Activated T-cell treated with anti-CD3 and anti-CD28 coated beads, Interleukin-2, amount 50 U/mL, for 1 hour (primary cell): ENCODE measurements at places on chromosomes 7 and 10.
A peak's percentile ranks its signal among the peaks of the same experiment; 100 is the strongest.

GRCh38 chr7:156732091-156732625 lies 91.6 kb downstream of the RNF32 start:
- no peak for DNase-seq

GRCh38 chr10:12771981-12772760 lies 229.3 kb downstream of the CCDC3 start:
- no peak for DNase-seq

DNA sequence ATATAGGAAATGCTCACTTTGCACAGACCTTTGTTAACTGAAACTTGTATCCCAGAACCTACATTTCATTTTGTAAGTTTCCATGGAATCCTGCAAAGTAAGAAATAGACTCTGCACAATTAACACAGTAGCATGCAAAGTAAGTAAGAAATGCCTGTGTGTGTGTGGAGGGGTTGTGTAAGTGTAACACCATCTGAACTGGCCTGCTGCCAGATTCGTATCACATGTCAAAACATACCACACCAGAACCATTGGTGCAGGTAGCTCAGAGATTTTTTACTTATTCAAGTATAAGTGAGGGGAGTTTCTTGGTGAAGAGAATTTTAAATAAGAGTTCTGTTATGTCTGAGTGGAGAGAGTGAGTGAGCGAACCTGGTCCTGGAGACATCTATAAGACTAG lies 17.9 kb upstream of the DDX21 start:
- no peak for DNase-seq

GRCh38 chr10:123994417-123995081 lies 98.8 kb downstream of the CHST15 start:
- peak; percentile 83 for DNase-seq

GRCh38 chr7:4076701-4077294 lies 605.3 kb upstream of the FOXK1 start:
- no peak for DNase-seq

GRCh38 chr10:131193923-131194322 lies 117.6 kb downstream of the TCERG1L start:
- DNase-seq: no peak

DNA sequence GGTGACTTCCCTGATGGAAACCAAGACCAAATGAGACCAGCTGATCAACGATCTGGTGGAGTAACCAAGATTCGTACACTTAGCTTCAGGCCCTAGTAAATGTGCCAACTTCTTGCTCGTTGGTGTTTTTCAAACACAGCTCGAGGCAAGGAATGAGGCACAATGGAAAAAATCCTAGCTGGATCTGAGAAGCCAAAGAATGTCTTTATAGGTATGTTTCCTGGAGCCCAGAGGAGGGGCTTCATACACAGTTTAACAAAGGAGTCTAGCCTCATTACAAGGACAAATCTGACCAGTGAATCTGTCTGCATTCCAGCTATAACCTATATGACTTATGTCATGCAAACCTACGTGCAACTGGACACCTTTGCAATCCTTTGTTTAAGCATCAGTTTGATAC lies 3.7 kb downstream of the COL17A1 start:
- DNase-seq: no peak

DNA sequence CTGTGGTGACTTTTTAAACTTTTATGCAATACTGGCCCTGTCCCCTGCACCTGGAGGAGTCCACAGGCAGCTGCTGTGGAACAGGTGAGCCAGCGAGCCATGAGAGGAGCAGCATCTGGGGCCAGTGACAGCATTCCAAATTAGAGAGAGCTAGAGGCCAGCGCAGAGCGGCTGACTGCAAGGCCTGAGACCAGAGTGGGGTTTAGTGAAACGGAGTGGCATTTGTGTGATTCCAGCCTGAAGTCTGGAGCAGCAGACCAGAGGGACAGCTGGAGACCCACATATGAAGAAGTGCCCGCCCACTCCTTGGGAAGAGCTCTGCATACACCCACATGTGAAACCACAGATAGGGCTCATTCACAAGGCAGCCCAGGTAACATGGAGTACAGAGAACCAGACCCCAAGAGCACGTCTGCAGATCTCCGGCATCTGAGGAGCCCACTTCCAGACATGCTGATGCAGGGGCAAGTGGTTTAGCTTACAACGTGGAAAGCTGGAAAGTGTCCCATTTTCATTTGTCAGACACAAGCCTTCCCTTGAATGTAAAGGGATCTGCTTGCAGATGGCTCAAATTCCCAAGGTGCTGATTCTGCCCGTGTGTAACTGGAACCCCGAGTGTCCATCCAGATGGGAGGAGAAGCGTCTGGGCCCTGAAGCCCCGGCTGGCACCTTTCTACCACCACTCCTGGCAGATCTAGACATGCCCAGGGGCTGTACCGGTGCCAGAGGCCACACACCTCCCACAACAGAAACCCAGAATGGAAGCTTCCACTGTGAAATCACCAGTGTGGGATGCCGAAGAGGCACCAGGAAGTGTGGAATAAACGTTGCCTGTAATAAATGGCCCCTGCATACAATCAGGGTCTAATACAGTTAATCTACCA lies 256.0 kb upstream of the TCERG1L start:
- DNase-seq: no peak

DNA sequence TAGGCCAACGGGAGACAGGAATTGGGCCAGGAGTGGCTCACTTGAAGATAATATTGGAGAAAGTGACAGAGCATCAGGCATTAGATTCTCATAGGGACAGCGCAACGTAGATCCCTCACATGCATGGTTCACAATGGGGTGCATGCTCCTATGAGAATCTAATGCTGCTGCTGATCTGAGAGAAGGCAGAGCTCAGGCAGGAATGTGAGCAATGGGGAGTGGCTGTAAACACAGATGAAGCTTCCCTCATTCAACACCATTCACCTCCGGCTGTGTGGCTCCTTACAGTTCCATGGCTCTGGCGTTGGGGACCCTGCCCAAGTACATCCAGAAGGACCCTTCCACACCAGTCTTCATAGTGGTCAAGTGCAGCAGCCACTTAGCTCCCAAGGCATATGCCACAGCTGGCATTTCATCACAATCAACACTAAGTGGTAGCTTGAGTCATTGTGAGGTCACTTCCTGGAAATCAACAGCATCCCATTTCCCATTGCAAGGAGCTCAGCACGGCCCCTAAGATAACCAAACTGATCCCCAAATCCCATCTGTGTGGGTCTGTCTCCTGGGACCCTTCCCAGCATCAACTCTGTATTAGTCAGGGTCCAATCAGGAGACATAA lies 174.5 kb downstream of the TPST1 start:
- no peak for DNase-seq

DNA sequence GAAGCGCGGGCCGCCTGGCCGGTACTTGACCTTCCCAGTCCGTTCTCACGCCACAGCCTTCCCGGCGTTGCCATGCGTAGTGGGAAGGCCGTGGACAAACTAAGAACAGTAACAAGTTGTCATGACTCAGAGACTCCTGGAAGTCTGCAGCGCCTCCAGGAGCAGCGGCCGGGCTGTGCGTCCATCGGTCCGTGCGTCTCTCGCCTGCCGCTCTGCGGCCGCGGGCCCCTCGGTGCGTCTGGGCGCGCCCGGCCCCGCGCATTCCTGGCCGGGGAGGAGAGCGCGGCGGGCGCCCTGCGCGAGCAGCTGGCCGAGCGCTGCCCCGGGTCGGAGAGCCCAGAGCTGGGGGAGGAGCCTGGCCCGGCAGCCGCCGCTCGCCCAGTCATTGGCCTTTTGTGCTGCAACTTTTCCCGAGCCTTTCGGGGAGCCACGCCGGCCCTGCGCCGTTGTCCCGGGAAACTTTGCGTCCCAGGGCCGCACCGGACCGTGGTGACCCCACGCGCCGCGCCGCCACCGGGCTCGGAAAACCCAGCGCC lies 123.7 kb downstream of the TACC2 start:
- DNase-seq: no peak

DNA sequence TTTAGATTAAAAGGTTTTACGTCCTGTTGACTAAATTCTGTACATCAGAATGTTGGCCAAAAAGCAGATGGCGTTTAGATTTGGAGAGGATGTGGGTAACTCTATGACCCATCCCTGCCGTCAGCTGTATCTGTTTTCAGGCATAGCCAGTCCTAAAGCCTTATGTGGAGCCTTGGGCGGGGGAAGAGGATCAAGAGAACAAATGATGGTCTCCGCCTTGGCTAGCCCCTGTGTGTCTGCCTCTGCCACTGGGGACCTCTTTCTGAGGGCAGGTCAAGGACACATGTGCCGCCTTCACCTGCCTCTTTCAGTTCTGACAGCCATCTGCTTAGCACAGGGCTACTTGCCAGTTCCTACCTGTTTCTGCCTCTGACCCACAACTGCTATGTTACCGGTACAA lies 24.1 kb downstream of the PDSS1 start:
- DNase-seq: peak; percentile 28

- DNase-seq: no peak
These were observed 76.9 kb downstream of the LRMDA start for GRCh38 chr10:75508239-75508813.
